Cerebellar cortex (tissue), 1 donor: ENCODE measurements at places on chromosomes 11 and 22.

- no peak for DNase-seq
These were observed 164.6 kb downstream of the ETS1 start for GRCh38 chr11:128422576-128423370.

DNA sequence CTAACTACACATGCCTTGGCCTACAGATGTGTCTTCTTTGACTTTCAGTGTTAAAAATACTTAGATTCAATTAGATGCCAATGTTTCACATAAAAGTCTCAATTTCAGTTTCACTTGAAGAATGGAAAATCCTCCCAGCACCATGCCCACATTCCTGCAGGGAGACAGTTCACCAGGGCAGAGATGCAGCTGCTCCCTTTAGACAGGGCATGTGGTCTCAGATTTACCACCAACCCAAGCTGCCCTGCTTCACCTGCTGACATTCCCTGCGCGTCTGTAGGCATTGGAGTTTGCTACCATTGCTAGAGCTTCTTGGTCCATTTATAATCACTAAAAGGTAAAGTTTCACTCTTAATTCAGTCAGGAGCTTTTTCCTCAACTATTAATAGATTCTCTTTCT is 113.9 kb downstream of the ARFGAP2 start:
- DNase-seq = no peak

GRCh38 chr11:57761301-57762234 is at the start of gene CTNND1:
CTNND1 (plus strand) TSS chr11:57761802; CDS start chr11:57791479, 29,677 bp downstream.
- peak; percentile 98 for DNase-seq

GRCh38 chr11:106988151-106989077 is 29.9 kb downstream of the GUCY1A2 start:
- DNase-seq = no peak

GRCh38 chr11:76307396-76307795 is 73.5 kb downstream of the THAP12 start:
- no peak for DNase-seq

- no peak for DNase-seq
These were observed 39.4 kb downstream of the CYP2R1 start for GRCh38 chr11:14852571-14853177.

- DNase-seq = no peak
These were observed 28.2 kb downstream of the LRRC32 start for GRCh38 chr11:76642341-76642740.

DNA sequence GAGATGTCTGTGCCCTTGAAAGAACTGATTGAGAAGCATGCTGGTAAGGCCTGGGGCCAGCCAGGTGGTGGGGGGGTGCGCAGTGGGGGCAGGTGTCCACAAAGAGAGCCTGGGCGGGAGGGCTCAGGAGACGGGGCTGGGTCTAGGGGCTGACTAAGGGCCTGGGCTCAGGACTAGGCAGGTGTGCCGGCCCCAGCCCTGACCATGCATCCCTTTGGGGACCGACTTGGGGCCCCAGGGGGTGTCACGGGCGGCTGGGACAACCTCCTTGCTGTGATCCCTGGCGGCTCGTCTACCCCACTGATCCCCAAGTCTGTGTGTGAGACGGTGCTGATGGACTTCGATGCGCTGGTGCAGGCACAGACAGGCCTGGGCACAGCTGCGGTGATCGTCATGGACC is 4.4 kb downstream of the NDUFV1 start:
- no peak for DNase-seq
